ENCODE measurements at places on chromosomes 5 and 9.
A peak's percentile ranks its signal among the peaks of the same experiment; 100 is the strongest.

DNA sequence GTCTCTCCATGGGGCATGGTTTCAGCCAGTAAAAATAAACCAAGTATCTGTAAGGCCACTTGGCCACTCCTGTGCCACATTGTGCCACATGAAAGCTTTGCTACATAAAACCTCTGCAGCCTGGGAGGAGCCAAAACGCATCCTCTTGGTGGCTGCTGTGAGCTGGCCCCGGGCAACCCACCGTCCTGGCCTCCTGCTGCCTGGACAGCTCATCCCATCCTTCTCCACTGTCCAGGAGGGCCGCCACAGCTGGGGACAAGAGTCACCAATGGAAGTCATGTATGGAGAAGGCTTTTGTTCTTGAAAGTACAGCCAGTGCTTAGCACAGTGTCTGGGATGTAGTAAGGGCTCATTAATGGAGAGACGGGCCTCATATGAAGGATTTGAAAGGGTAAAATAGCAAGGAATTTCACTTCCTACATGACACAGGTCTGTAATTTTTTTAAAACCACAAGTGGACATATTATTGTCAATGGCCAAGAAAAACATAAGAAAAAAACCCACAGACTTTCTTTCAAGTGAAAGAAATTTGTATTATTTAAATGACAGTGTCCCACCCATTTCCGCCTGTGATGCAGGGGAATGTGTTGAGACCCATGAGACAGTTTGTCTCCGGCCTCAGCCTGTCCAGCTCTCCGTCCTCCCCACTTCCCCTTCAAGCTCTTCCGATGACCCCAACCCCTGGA lies 6.6 kb downstream of the PTGES start:
- no peak for DNase-seq

DNA sequence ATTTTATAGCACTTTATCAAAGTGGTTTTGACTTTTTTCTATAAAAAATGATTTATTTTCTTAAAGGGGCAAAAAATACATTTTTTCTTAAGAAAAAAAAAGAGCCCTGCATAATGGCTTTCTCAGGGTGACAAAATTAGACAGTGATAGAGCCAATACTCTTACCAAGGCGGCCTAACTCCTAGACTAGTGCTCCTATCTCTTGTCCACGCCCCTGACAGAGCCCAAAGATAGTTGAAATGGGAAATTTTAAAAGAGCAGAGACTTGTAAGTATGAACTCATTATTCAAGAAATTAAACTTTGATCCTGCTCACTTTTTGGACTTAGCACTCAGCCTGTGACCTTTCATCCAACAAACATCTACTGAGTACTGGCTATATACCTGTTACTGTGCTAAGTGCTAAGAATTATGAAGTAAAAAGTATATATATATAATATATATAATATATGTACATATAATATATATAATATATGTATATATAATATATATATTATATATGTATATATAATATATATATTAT lies 1.2 kb downstream of the INVS start:
- DNase-seq: no peak

DNA sequence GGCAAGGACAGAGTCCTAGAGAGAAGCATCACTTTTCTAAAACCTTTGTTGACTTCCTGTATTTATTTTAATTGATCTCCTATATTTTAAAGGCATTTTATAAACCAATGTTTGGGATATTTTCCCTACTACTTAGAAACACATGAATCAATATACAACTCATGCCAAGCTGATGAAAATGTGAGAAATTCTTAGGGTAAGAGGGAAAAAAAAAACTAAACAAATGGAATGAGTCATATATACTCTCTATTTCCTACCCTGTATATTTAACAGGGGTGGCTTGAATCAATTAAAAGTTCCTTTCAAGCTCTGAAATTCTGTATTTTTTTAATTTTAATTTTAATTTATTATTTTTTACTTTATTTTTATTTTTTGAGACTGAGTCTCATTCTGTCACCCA lies 19.6 kb downstream of the BAAT start:
- DNase-seq: no peak

DNA sequence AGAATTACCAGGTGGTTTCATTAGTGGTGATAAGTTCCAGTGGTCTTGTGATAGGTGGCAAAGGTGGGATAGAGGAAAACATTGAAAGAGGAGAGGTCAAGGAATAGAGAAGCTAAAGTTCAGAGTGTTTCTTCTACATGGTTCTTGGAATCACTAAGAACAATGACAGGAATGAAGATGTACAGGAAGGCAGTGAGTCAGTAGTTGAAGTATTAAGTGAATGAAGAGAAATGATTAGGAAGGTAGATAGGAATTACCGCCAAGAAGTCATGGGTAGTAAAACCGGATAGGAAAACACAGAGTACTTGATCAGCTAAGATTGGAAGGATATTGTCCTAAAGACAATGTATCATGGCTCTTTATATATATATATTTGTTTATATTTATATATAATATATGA lies 37.9 kb upstream of the RASA1 start:
- no peak for DNase-seq

GRCh38 chr5:59275510-59276324 lies 617.8 kb downstream of the PDE4D start:
- peak; percentile 81 for DNase-seq

DNA sequence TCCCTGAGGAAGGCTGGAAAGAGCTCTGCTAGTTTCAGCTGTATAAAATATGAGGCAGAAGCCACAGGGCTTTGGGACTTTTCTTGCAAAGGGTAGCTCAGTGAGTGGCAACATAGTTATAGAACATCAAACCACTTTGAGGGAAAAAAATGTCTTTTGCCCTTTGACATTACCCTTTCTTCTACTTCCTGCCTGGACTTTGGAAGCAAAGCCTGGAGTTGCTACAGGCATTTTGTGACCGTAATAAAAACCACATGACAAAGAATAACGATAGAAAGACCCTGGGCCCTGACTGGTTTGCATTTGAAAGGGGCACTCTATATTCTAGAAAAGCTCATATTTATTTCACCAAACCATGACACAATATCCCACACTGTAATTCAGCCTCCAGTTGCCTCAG lies 440.9 kb downstream of the DIRAS2 start:
- DNase-seq: no peak

- DNase-seq: no peak
Observed at GRCh38 chr9:123326662-123327093, 29.3 kb upstream of the CRB2 start.

DNA sequence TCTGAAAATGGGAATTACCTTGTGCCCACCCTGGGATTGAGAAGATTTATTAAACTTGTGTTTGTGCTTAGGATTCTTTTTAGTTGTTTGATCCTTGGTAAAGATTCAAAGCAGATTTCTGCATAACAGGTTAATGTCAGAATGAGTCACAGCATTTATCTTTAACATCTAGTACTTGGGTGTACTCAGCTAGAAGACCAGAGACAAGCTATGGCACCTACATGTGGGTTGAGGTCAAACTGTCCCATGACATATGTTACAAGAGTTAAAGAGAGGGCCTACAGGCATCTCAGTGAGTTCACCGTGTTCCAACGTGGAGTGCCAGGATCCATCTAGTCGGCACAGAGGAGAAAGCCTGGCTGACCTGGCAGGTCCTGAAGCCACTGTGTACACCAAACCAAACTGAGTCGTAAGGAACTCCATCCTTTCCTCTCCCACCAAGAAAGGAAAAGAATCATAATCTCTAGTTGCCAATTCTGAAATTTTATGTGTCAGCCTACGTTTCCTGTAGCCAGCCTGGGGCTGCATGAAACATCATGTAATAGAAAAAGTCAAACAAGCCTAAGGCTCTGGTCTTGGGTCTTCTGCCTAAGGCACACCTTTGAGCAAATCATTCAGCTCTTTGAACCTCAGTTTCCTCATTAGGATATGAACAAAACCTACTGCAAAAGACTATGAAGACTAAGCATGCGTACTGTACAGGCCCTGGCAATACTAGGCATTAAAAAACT lies 73.7 kb downstream of the RCL1 start:
- no peak for DNase-seq

DNA sequence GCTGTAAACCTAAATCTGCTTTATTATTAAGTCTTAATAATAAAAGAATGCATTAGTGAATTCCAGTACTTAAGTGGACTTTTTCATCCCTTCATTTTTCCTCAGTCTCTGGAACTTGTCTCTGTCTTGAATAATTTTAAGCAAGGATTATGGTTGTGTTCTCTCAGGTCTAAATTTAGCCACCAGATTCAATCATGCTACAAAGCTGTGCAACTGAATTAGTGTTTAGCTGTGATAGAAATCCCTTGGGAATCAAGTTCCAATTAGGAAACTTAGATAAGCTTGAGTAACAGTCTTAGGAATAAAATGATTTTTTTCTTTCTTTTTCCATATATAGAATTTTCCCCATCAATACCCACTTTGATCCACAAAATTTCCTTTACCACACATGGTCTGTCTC lies 104.3 kb downstream of the PLPPR1 start:
- DNase-seq: no peak

DNA sequence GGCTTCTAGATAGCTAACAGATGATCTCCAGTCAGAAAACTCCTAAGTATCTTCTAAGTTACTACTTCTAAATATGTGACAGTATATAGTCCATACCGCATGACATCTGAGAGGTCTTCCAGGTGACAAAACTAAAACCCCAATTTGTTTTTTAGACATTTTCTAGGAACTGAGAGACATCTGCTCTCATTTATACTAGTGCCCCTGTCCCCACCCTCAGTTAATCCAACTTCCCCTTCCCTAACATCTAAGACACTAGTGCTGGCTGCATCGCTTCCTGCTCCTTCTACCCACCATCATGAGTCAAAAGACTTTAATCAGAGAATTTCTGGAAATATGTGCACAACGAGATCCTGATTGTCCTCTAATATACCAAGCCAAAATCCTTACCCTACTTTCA lies 37.9 kb downstream of the FBXW11 start:
- DNase-seq: no peak

DNA sequence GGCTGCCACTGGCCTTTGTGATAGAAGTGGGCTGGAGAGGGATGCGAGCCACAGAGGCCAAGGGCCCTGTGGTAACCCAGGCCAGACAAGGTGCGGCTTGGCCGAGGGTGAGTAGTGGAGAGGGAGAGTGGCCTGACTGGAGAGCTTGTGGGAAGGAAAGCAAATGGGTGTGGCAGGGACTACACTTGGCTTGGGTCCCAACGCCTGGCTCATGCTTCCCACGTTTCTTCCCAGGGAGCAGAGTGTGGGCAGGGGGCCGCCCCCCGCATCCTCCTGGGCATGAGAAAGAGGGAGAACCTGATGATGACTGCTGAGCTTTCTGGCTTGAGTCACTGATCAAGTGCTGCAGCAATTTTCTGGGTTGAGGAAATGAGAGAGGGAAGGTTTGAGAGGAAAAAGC lies 95.7 kb downstream of the ANKH start:
- DNase-seq: peak; percentile 71

- no peak for DNase-seq
Observed at GRCh38 chr5:161256957-161257356, 289.6 kb downstream of the GABRB2 start.

GRCh38 chr9:76662476-76663281 lies 101.6 kb upstream of the PCA3 start:
- DNase-seq: peak; percentile 25

GRCh38 chr5:177433658-177434217 lies 7.3 kb downstream of the GRK6 start:
- no peak for DNase-seq

GRCh38 chr5:80885396-80886000 lies 74.7 kb upstream of the RASGRF2 start:
- no peak for DNase-seq

DNA sequence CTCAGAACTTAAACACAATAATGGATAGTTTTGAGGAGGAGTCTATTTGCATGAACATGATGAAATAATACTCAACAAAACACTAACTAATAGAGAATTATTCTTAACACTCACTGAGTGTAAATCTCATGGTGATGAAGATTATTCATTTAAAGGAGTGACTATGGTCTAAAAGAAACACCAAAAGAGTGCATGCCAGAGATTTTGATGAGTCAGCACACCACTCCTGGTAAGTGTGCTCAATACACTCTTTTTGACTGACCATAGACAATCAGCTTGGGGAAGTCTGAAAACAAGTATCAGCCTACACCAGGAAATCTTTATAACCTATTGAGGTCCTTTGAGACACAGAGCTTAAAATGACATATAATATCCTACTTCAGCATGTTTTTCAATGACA lies 6.8 kb upstream of the FST start:
- DNase-seq: no peak

GRCh38 chr5:9212605-9213004 lies 333.3 kb downstream of the SEMA5A start:
- DNase-seq: no peak

- no peak for DNase-seq
Observed at GRCh38 chr5:152593388-152593787, 188.3 kb upstream of the NMUR2 start.

- no peak for DNase-seq
Observed at GRCh38 chr5:54171645-54172384, 138.6 kb downstream of the ARL15 start.

- DNase-seq: peak; percentile 95
Observed at GRCh38 chr9:132214027-132214622, 52.3 kb downstream of the NTNG2 start.

- peak; percentile 87 for DNase-seq
Observed at GRCh38 chr9:113622600-113623400, 159.3 kb downstream of the RGS3 start.

- DNase-seq: no peak
Observed at GRCh38 chr5:38443390-38443789, 113.1 kb downstream of the LIFR start.

GRCh38 chr9:81540142-81540710 lies 149.1 kb downstream of the TLE1 start:
- DNase-seq: no peak

- no peak for DNase-seq
Observed at GRCh38 chr5:172106511-172107356, 81.3 kb downstream of the STK10 start.

- DNase-seq: no peak
Observed at GRCh38 chr9:129840034-129840433, 4.8 kb downstream of the USP20 start.

DNA sequence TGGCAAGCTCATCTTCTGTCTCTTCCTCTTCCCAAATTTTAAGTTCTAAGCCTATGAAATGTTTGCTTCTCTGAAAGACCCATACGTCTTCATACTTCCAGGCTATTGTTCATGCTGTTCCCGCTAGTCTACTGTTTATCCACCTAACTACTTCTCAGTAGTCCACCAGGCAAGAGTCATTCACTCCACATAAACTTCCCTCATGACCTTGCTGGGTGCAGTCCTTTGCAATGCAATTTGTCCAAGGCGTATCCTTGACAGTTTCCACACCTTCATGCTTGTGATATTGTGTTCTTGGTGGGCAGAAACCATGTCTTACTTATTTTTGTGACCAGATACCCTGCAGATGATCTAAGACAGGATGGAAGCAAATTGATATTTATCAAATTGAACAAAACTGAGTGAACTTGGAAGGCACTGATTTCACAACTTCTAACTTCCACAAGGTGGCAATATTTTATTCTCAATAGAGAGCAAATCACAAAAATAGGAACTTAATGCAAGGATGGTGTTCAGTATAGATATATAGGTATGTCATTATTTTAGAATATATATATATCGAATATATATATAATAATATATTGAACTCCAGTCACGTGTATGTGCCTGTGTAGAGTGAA lies 30.3 kb downstream of the TYRP1 start:
- DNase-seq: peak; percentile 21

- DNase-seq: no peak
Observed at GRCh38 chr5:151005187-151005949, 15.0 kb upstream of the GPX3 start.
